Left ventricle myocardium superior (tissue), 1 donor: ENCODE measurements at places on chromosomes 11 and 22.
A peak's percentile ranks its signal among the peaks of the same experiment; 100 is the strongest.

- no peak for DNase-seq
These were observed 5.1 kb downstream of the FAM118A start for GRCh38 chr22:45314786-45315185.

DNA sequence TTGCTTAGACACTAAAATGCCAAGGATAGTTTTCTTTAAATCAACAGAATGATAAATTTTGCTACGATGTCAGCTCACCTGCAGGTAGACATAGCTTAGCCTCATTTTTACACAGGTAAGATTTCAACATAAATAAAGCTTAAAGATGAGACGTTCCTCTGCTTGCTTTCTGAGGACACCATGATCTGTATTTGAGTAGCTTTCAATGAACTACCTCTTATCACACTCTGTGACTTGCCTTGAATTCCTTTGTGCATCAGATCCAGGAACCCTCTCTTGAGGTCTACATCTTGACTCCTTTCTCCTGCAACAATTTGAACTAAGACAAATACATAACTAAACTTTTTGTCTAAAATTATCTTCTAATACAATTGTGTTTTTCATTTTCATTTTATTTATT is 26.1 kb upstream of the OR8I2 start:
- no peak for DNase-seq

GRCh38 chr11:45662665-45663485 is 2.5 kb downstream of the CHST1 start:
- DNase-seq, result no peak

DNA sequence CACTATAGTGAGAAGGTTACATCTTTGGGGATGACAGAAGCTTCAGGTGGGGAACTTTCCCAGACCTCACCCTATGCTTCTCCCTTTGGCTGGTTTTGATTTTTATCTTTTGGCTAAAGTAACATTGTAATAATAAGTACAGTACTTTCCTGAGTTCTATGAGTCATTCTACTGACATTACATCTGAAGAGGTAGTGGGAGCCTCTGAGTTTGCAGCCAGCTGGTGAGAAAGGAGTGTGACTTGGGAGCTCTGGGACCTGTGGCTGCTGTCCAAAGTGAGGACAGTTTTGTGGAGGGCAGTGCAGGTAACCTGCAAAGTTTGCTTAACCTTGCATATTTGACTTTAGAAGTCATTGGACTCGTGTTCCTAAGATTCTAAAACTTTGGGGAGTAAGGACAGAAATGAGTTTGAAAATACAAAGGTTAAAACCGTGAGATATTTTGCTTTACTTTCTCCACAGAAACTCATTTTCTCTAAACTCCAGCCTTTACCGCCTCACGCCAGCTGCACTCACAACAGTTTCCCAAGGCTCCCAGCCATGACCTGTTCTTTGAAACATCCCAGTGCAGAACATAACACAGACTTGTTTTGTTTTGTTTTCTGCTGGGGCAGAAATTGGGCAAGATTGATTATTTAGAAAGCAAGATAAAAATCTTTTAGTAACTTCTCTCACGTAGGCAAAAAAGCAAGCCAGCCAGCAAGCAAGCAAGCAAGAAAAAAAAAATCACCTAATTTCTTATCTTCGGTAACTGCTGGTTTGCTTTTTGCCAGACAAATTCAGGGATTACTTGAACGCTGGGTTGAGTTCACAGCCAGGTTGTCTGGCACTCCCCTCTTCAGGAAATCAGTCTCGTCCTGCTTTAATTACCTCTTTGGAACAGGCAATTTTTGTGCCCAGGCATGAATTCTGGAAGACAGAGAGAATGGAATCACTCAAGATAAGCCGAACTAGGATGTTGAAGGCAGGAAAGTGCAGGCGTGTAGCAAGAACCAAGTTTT is 478.3 kb upstream of the ISX start:
- no peak for DNase-seq

GRCh38 chr11:71164186-71164585 is 88.2 kb downstream of the SHANK2 start:
- no peak for DNase-seq

GRCh38 chr11:32374261-32374711 is 61.1 kb downstream of the WT1 start:
- no peak for DNase-seq

DNA sequence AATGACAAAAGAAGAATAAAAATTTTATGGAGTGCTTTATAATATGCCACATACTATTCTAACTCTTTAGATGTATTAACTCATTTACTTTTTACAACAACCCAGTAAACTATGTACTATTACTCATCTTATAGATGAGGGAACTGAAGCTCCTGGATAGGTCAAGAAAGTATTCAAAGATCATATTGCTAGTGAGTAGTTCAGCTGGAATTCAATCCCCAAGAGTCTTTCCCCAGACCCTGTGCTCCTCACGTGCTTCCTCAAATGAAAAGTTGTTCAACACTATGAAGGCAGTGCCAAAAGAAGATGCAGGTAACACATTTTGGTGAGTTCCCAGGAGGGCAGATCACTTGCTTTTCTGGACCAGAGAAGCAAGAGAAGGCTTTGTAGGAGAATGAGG is 46.8 kb downstream of the BTG4 start:
- no peak for DNase-seq

GRCh38 chr11:123796226-123796625 is 9.9 kb downstream of the OR6M1 start:
- DNase-seq, result no peak

DNA sequence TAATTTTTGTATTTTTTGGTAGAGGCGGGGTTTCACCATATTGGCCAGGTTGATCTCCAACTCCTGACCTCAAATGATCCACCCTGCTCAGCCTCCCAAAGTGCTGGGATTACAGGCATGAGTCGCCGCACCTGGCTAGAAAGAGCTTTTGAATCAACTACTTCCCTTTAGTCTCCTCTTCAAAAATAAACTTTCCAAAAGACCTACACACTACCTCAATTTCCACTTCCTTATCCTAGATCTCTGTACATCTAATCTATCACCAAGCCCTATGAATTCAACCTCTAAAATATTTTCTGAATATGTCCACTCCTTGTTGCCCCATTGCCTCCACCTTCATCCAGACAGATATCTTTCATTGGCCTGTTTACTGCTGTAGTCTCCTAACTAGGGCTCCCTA is 13.1 kb upstream of the DDX6 start:
- no peak for DNase-seq

DNA sequence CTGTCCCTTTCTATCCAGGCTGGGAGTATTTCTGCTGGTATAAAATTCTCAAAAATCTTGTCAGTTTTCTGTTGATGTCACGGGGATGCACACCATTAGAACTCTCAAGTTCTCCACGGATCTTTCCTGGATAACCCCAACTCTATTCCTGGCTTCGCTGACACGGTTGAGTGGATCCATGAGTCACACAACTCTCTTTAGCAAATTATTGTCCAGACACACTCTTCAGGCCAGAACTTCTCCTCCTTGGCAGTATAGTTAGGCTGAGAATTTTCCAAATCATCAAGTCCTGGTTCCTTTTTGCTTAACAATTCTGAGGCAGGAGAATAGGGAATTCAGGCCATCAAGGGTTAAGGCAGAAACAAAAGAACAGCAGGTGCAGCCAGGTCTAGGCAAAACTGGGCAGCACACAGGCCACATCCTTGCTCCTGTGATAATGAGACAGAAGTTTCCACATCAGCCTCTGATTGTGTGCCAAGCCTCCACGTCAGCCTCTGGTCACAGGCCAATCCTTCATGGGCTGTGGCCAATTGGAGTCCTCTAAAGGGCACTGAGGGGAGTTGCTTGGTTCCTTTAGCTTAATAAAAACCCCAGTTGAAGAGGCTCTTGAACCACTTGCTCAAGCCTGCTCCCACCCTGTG is 5.7 kb upstream of the ACAT1 start:
- peak; percentile 88 for DNase-seq

GRCh38 chr11:79440571-79441460 is at the start of gene TENM4:
TSS of gene TENM4 (minus strand) at chr11:79441030. CDS start at chr11:79069944, 371,086 bp downstream.
- DNase-seq, result peak; percentile 77

- DNase-seq, result no peak
These were observed 7.3 kb upstream of the CCDC15 start for GRCh38 chr11:124946735-124947141.

DNA sequence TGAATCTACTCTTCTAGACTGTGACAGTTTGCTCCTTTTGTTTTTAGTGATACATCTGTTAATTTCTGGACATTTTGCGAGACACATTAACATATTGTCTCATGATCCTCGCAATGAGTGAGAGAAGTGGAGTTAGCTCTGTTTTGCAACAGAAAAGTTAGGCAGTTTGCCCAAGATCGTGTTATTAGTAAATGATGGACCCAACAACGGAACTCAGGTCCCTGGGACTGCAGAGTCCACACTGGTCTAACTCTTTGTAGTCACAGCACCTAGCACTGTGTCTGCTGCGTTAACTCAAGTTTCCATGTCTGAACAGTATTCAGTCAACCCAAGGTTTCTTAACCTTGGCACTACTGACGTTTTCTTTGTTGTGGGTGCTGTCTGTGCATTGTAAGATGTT is 3.2 kb downstream of the DEPDC7 start:
- DNase-seq, result no peak

DNA sequence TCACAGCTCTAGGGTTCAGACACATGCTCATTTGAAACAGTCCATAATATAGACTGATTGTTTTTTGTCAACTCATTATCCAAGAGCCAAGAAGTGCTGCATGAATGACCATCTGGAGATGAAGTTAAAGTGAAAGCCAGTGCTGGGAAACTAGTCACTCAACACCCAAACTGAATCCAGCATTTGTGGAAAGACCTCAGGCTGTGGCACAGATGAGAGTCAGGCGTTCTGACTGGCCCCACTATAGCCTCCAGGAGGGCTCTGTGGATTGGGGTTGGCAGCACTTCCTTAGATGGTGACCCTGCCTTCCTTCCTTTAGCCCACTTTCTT is 2.1 kb downstream of the FEZ1 start:
- DNase-seq, result no peak
